ENCODE measurements at places on chromosomes 2 and 18. TPM values are rescaled to one million over a fixed set of nuclear protein-coding genes. Genes with fewer than 3 reads are reported as not detected.

The FOXD4L1 gene
- not detected for total RNA-seq

The DAW1 gene
- total RNA-seq, result not detected

The CCL20 gene
- 2.5 TPM for total RNA-seq

The PARD6G gene
- 107 TPM for total RNA-seq

The MROH2A gene
- 0.61 TPM for total RNA-seq

The GAL3ST2 gene
- total RNA-seq, result 0.75 TPM

The FEZ2 gene
- 22.9 TPM for total RNA-seq

The CCBE1 gene
- 15.5 TPM for total RNA-seq

The MAP2 gene
- total RNA-seq, result 47.8 TPM
